ENCODE measurements at places on chromosomes 16 and 17.
A peak's percentile ranks its signal among the peaks of the same experiment; 100 is the strongest.

GRCh38 chr17:59154721-59155438, at the start of gene SKA2:
Gene SKA2, minus strand, starts transcription at chr17:59155186. Its CDS starts 23 bp downstream, at chr17:59155163.
- H3K36me3 ChIP-seq = peaks cover 10% of the 10 kb centered on the region
- peak; percentile 97 for DNase-seq
- peaks cover 16% of the 10 kb centered on the region for H3K4me1 ChIP-seq
- no peak within 1 kb of the TSS for H3K4me3 ChIP-seq
- no peaks in the 10 kb centered on the region for H3K27me3 ChIP-seq
- no peak within 1 kb of the TSS for H3K27ac ChIP-seq

DNA sequence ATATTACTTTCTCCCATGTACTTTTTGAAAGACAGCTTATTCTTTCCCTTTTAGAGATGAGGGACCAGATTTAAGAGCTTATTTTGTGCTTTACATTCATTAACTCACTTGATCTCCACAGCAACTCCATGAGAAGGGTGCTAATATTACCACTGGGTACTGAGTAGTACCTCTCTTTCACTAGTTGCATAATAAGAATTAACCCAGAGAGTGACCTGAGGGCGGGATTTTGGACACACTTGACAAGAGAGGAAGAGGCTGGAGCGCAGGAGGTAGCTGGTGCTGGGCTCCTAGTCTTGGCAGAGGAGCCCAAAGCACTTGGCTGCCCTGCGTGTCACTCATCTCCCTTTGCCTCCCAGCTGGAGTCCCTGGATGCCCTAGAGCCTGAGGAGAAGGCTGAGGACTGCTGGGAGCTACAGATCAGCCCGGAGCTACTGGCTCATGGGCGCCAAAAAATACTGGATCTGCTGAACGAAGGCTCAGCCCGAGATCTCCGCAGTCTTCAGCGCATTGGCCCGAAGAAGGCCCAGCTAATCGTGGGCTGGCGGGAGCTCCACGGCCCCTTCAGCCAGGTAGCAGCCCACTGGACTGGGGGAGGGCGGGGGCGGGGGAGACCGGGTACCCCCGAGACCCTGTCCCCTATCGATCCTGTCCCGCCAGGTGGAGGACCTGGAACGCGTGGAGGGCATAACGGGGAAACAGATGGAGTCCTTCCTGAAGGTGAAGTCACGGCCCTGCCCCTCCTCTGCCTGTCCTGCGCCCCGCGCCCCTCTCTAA, 1.7 kb upstream of the MAZ start:
- H3K36me3 ChIP-seq = peaks cover 44% of the 10 kb centered on the region

DNA sequence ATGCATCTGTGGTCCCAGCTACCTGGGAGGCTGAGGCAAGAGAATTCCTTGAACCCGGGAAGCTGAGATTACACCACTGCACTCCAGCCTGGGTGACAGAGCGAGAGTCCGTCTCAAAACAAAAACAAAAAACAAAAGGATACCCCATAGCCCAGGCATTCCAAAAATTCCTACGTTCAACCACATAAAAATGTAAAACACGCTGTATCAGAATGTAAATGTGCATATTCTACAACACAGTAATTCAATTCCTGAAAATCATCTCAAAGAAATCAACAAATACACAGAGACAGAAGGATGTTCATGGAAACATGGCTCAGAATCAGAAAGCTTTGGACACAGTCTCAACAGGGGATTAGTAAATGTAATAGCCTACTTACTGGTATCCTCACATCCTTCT, 33.0 kb downstream of the COG7 start:
- H3K4me3 ChIP-seq = no peak overlapping the region
- no peaks in the 10 kb centered on the region for H3K4me1 ChIP-seq
- peaks cover 11% of the 10 kb centered on the region for H3K36me3 ChIP-seq
- no peak overlapping the region for H3K27ac ChIP-seq
- no peak for DNase-seq
- no peaks in the 10 kb centered on the region for H3K27me3 ChIP-seq

GRCh38 chr17:38867179-38867967, 2.5 kb upstream of the LASP1 start:
- peak overlapping the region; percentile 92 for H3K27ac ChIP-seq
- peak; percentile 64 for DNase-seq
- H3K27me3 ChIP-seq = peaks cover 11% of the 10 kb centered on the region
- peaks cover 32% of the 10 kb centered on the region for H3K4me1 ChIP-seq
- peaks cover 16% of the 10 kb centered on the region for H3K36me3 ChIP-seq

DNA sequence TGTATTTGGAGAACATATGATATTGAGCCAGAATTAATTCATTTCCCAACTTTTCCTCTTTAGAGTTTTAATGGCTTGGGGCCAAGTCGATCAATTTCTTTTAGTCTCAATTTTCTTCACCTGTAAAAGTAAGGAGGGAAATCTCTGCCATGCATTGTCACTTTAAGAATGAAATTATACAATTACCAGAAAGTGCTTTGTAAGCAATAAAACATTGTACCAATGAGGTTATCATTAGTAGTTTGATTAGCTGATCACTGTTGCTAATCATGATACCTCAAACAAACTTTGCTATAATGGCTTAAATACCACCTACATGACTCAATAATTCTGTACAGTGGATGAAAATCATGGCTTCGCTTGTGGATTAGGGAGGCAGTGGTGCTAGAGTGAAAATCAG, 1525.8 kb upstream of the GOT2 start:
- H3K4me1 ChIP-seq = no peaks in the 10 kb centered on the region
- no peak for DNase-seq

GRCh38 chr16:12494661-12495060, 309.0 kb downstream of the CPPED1 start:
- H3K4me1 ChIP-seq = peaks cover 4% of the 10 kb centered on the region
- no peak overlapping the region for H3K4me3 ChIP-seq
- DNase-seq = no peak
- no peak overlapping the region for H3K27ac ChIP-seq
- H3K27me3 ChIP-seq = no peaks in the 10 kb centered on the region

GRCh38 chr17:63445571-63445953, 544 bp downstream of the CYB561 start:
- peak; percentile 61 for DNase-seq
- peak overlapping the region; percentile 55 for H3K4me3 ChIP-seq
- H3K36me3 ChIP-seq = peaks cover 2% of the 10 kb centered on the region
- H3K27ac ChIP-seq = no peak overlapping the region
- peaks cover 9% of the 10 kb centered on the region for H3K27me3 ChIP-seq

DNA sequence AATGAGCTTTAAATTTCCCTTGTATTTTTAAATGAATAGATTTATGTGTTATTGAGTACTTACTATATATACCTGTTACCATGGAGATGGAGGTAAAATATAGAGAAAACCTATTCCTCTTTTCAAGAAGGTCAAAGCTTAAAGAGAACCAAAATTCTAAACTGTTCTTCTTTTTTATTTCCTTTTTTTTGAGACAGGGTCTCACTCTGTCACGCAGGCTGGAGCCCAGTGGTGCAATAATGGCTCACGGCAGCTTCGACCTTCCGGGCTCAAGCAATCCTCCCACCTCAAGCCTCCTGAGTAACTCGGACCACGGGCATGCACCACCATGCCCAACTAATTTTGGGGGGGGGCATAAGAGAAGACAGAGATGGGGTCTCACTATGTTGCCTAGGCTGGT, 25.0 kb upstream of the TMEM97 start:
- H3K4me1 ChIP-seq = peaks cover 14% of the 10 kb centered on the region

GRCh38 chr17:66310528-66311148, 8.2 kb downstream of the PRKCA start:
- no peaks in the 10 kb centered on the region for H3K27me3 ChIP-seq
- no peak overlapping the region for H3K4me3 ChIP-seq
- peaks cover 84% of the 10 kb centered on the region for H3K36me3 ChIP-seq
- peak; percentile 27 for DNase-seq

GRCh38 chr17:46025510-46026165, 26.6 kb downstream of the STH start:
- peaks cover 20% of the 10 kb centered on the region for H3K4me1 ChIP-seq
- H3K4me3 ChIP-seq = no peak overlapping the region
- H3K36me3 ChIP-seq = peaks cover 12% of the 10 kb centered on the region
- DNase-seq = no peak
- H3K27ac ChIP-seq = peak overlapping the region; percentile 63
- no peaks in the 10 kb centered on the region for H3K27me3 ChIP-seq

DNA sequence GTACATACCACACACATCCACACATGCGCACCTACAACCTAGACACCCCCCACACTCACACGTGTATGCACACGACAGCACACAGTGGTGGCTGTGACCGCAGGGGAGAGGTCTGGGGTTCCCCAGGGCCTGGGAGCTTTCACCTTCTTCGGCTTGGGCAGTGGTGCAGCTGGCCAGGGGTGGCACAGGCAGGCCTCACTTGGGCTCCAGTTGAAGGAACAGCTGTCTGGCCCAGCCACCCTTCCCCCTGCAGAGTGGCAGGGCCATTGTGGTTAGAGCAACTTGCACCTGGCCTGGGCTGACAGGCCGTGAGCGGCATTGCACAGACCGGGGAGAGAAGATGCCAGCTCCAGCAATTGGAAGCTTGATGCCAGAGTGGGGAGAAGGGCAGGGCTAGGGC, 114.5 kb upstream of the GSE1 start:
- no peaks in the 10 kb centered on the region for H3K27me3 ChIP-seq
- no peaks in the 10 kb centered on the region for H3K4me1 ChIP-seq
- H3K27ac ChIP-seq = no peak overlapping the region

DNA sequence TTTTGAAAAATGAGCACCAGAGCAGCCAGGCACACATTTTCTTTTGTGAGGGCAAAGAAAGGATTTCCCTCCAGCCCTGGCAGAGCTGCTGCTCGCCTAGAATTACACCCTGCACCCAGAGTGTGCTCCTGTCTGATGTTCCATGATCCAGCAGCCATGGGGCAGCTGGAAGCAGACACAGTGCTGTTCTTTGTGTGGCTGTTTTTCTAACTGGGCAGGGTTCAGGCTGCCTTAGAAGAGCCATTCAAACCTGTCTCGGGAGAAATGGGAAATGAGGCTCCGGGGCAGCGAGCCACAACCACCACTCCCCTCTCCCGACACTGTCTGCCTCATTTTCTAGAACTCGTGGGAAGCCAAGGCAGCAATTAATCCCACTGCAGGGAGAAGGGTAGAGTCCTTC, 28.9 kb downstream of the LITAF start:
- peaks cover 57% of the 10 kb centered on the region for H3K4me1 ChIP-seq
- H3K27ac ChIP-seq = peak overlapping the region; percentile 62
- H3K4me3 ChIP-seq = no peak overlapping the region
- H3K36me3 ChIP-seq = peaks cover 41% of the 10 kb centered on the region

GRCh38 chr16:11562941-11563340, 23.8 kb downstream of the LITAF start:
- H3K27me3 ChIP-seq = no peaks in the 10 kb centered on the region
- H3K4me3 ChIP-seq = no peak overlapping the region
- peaks cover 31% of the 10 kb centered on the region for H3K36me3 ChIP-seq
- peak overlapping the region; percentile 73 for H3K27ac ChIP-seq
- H3K4me1 ChIP-seq = peaks cover 69% of the 10 kb centered on the region

GRCh38 chr16:7548796-7549318, 216.2 kb downstream of the RBFOX1 start:
- no peak overlapping the region for H3K27ac ChIP-seq
- DNase-seq = no peak
- no peaks in the 10 kb centered on the region for H3K36me3 ChIP-seq
- no peak overlapping the region for H3K4me3 ChIP-seq
- H3K27me3 ChIP-seq = no peaks in the 10 kb centered on the region

DNA sequence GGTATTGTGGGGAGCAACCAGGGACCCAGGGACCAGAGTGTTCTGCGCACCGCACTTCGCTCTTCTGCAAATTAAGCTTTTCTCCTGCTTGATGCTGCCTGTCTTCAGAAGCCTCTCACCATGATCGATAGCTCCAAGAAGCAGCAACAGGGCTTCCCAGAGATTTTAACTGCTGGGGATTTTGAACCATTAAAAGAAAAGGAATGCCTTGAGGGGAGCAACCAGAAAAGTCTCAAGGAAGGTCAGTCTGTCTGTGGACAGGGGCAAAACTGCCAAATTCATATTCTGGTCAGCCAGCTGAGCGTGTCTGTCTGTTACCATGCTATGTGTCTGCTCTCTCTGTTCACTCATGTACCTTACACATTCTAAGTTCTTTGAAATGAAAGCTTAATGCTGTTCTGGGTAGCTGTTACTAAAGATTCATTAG, 115.7 kb downstream of the MRTFB start:
- H3K4me3 ChIP-seq = no peak overlapping the region
- H3K4me1 ChIP-seq = peaks cover 14% of the 10 kb centered on the region
- no peak overlapping the region for H3K27ac ChIP-seq
- H3K27me3 ChIP-seq = no peaks in the 10 kb centered on the region

GRCh38 chr16:58494981-58495520, 4.9 kb upstream of the NDRG4 start:
- H3K36me3 ChIP-seq = no peaks in the 10 kb centered on the region
- H3K27me3 ChIP-seq = peaks cover 6% of the 10 kb centered on the region
- peak overlapping the region; percentile 49 for H3K27ac ChIP-seq
- H3K4me3 ChIP-seq = peak overlapping the region; percentile 37
- peak; percentile 83 for DNase-seq
- H3K4me1 ChIP-seq = peaks cover 19% of the 10 kb centered on the region

DNA sequence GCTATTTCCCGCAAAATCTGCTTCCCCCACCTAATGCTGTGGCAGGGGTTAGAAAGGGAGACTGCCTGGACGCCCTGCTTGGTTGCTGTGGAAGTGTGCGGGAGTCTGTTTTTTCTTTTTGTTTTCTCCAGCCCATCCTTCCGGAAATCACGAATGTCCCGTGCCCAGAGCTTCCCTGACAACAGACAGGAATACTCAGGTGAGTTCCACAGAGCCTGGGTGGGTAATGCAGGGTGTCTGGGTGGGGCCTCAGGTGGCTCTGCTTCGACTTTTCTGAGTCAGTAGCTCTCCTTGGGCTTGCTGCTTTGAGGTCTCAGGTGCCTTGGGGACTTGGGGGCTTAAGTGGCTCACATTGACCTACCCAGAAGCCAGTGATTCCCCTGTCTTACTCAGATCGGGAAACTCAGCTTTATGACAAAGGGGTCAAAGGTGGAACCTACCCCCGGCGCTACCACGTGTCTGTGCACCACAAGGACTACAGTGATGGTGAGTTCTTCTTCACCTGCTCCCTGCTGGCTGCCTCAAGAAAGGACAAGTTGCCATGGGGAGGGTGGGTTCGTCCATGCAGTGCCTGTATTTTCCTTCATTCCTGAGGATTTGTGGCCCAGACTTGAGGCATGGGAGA, 11.4 kb downstream of the LIMD2 start:
- H3K27me3 ChIP-seq = no peaks in the 10 kb centered on the region
- no peak overlapping the region for H3K27ac ChIP-seq
- H3K4me1 ChIP-seq = peaks cover 23% of the 10 kb centered on the region
- no peak overlapping the region for H3K4me3 ChIP-seq
- H3K36me3 ChIP-seq = peaks cover 6% of the 10 kb centered on the region
- DNase-seq = no peak

DNA sequence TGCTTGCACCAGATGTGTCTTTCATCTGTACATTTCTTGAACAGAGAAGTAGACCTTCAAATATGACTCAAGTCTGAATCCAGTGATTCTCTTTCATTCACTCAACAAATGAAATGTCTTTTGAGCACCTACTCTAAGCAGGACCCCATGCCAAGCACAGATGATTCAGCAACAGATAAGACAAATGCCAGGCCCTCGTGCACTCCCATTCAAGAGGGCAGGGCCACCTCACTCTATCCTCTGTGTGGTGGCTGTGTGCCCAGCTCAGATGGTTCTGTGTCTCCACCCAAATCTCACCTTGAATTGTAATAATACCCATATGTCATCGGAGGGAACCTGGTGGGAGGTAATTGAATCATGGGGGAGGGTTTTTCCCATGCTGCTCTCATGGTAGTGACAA, 74.1 kb upstream of the NKD1 start:
- no peak for DNase-seq
- H3K4me3 ChIP-seq = no peak overlapping the region
- no peaks in the 10 kb centered on the region for H3K36me3 ChIP-seq
- H3K27ac ChIP-seq = no peak overlapping the region
